ENCODE measurements at places on chromosomes 4 and X.

- DNase-seq, result no peak
Observed at GRCh38 chr4:149835280-149835679, 19.6 kb upstream of the IQCM start.

DNA sequence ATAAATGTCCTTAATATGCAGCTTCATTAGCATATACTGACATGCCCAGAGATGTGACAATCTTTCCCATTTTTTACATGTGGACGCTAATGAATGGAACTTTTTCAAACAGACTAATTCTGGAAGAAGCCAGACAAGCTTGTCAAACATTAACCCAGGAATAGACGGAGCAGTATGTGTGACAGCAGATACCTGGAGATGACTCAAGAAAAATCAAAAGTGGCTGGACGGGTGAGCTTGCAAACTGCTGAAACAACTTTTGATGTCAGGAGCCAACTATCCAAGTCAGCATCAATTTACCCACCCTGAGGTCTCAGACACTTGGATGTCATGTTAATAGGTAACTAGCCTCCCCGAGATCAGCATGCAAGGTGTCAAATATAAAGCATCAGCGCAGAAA is 183.0 kb downstream of the PACRGL start:
- DNase-seq, result no peak

DNA sequence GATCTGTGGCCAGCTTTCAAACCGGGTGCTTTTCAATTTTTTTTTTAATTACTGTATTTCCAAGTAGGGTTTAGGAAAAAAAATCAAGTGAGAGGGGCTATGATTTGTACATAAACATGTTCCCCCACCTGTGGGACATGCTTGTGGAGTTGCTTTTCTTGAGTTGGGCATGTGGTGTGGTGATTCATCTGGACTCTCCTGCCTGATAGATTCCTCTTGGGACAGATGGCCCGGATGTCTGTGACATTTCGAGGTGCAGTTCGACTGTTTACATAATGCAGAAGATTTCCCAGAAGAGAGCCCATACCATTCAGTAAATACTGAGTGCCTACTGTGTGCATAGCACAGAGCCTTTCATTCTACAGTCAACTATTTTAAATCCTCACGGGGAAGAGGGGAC is 49.9 kb downstream of the DOCK11 start:
- no peak for DNase-seq

GRCh38 chrX:115690511-115691216 is 129.7 kb downstream of the PLS3 start:
- DNase-seq, result peak; percentile 81

GRCh38 chr4:116489739-116490138 is 595.6 kb downstream of the TRAM1L1 start:
- no peak for DNase-seq

DNA sequence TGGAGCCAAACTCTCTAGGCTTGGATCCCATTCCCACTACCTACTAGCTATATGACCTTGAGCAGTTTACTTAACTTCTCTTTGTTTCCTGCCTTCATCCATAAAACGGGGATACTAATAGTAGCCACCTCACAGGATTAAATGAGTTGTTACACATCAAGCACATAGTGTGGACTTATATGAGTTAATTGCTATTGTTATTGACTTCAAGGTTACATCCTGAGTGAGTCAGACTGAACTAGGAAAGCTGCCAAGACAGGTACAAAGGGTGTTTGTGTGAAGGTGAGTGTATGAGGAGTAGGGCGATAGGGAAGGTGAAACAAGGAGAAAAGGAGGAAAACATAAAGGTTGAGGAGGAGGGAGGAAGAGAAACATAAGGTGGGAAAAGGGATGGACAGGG is 32.2 kb downstream of the TFDP3 start:
- no peak for DNase-seq
